ENCODE measurements at places on chromosomes 13 and 19.

- DNase-seq = no peak
Measured at GRCh38 chr13:44317752-44318151, 55.9 kb upstream of the SERP2 start.

- no peak for DNase-seq
Measured at GRCh38 chr19:42467183-42467760, 24.5 kb upstream of the CXCL17 start.

GRCh38 chr13:28268800-28269223 lies 130.5 kb downstream of the PAN3 start:
- DNase-seq = no peak

- DNase-seq = no peak
Measured at GRCh38 chr19:53388904-53389303, 6.0 kb upstream of the ZNF765 start.

DNA sequence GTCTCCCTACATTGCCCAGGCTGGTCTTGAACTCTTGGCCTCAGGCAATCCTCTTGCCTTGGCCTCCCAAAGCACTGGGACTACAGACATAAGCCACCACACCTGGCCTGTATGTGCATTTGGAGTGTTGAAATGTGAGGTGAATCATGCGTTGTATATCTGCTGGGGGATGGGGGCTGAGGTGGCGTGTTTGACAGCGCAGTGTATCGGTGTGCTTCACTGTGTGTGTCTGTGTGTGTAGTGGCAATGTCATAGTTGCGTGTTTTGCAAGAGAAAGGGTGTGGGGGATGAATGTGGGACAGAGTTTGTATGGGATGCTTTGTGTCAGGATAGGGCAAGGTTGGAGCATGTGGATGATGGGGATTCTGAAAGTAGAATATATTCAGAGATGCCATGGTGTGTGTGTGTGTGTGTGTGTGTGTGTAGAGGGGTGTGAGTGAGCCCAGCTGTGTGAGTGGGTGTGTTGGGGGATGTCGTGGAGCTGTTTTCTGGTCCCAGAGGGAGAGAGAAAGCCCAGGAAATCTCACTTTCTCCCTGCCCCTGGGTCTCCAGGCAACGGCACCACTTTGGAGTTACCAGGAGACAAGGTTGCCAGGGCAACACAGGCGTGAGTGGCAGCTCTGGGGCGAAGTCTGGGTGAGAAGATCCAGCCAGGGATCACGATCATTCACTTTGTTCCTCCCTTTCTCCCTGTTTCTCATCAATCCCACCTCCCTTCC lies 1.1 kb upstream of the SWSAP1 start:
- DNase-seq = peak; percentile 55

DNA sequence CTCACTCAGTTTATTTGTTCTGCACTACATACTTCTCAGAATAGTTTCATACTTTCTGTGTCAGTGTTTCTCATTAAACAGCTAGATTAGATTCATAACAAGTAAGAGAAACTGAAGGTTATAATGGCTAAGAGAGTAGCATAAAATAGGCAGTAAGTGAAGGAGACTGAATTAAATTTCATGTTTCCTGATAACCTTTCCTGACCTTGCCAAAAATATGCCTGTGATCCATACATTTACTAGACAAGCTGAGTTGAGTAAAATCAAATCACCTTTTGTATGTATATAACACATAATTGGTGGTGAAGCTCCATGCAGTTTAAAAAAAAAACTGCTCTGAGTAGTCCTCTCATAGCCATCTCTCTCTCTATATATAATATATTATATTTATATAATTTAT lies 545.3 kb upstream of the PCDH20 start:
- no peak for DNase-seq

DNA sequence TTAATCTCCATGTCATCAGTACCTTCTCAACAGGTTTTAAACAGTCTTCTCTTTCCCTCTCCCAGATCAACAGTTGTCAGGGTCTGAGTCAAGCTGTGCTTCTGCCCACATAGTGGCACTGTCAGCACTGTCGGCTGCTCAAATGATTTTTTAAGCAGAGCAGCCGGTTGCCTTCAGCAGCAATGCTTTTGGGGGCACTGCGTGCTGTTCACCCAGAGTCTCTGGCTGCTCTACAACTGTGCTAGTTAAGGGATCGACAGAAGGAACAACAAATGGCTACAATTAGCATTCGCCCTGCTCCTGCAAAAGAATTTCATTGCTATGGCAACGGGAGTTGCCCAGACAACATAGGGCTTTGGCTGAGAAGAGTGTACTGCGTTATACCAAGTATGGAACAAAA lies 412.9 kb downstream of the DIAPH3 start:
- no peak for DNase-seq

DNA sequence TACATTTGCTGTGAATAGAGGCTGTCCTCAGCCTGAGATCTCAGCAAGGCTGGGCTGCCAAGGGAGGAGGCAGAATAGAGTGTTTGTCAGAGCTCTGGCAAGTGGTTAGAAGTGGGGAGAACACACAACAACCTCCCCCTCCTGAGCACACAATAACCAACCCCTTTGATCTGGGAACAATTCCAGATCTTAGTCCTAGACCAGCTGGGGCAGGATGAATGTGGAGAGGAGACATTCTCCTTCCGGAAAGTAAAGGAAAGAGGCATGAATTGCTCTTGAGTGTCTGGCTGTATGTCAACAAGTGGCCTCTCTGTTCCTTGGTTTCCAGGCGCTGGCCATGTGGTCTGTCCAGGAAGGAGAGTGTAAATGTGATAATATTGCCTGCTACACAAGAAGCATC lies 114.9 kb upstream of the TMTC4 start:
- DNase-seq = peak; percentile 96

DNA sequence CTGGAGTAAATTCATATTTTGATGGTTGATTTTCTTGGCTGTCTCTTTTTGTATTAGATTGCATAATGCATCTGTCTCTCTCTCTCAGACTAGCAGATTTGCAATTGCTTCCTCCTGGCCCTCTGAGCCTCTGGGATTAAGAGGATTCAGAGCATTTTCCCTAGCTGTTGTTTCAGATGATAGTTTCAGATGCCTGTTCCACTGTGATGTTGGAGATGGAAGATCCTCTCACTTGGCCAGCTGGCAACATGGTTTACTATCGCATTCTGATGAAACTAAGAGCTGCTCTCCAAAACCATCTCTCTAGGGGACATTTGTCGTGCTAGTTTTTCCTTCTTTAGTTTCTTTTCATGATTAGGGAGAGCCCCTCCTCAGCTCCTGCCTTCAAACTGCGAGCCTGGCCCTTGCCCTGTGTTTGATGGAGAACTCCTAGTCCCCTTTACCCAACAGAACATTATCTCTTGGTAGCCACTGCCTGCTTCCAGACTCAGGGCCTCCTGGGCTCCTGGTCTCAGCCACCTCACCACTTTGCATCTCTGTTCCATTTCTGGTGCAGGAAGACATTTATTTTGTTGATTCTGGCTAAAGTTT lies 244.6 kb downstream of the B3GLCT start:
- no peak for DNase-seq

DNA sequence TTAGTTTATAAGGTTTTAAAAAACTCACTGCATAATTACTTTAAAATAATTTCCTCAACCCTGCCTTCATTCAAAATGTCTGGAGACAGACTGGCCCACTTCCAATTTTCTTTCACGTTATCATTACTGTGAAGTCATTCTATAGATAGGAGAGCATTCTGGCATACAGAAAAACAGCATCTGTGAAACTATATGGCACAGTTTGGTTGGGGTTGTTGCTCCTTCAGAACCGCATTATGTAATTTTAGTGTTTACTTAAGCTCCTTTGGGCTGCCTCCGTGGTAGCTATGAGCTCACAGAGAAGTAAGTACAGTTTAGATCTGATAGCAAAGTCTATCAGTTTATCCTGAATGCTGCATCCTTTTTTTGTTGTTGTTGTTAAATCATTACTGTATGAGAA lies 104.3 kb downstream of the KCNRG start:
- peak; percentile 3 for DNase-seq

GRCh38 chr13:113077953-113078901 lies 27.4 kb upstream of the F7 start:
- DNase-seq = no peak

- DNase-seq = no peak
Measured at GRCh38 chr19:28330831-28331230, 882.1 kb downstream of the UQCRFS1 start.

GRCh38 chr19:17341845-17342244 lies 4.5 kb downstream of the GTPBP3 start:
- DNase-seq = no peak

GRCh38 chr13:75025956-75026355 lies 456.0 kb downstream of the TBC1D4 start:
- DNase-seq = no peak

DNA sequence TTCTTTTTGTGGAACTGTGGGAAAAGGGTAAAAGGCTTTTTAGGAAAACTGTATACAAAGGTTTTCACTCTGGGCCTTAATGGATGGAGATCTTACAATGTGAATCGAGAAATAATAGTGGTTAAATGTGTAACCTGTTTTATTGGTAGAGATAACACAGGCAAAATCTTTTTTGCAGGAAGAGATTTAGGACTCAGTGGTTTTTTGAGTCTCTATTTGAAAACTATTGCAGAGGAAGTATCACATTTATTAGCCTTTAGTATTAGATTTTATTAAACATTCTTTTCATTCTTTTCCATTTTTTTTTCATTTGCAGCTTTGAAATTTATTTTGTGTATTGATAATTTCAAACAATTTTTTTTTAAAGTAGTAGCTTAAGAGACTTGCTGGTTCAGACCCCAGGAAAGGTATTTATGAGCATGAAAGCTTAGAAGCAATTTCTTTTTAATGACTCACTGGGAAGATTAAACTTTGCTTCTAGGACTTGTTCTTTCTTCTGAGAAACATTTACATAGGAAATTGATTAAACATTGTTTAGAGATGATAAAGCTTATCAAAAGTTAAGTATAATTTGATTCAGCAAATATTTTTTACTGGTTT lies 10.5 kb downstream of the KLF5 start:
- no peak for DNase-seq

DNA sequence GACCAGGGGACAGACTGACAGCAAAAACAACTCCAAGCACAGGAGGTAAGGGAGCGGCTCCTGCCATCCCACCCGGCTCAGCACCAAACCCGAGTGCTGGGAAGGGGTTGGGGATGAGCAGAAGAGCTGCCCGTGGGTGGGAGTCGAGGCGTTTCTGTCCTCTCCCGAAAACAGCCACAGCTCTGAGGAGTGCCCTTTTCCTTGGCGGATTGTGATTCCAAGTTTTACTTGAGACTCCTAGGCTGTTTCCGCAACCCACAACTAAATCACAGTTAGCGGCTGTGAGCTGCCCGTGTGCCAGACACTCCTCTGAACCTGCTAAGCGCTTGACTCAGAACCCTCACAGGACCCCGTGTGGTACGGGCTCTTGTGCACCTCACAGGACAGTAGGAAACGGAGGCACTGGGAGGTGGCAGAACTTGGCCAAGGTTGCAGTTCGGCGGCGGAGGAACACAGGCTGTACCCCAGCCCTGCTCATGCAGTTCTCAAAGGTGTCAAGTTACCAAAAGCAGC lies 21.4 kb downstream of the CFAP97D2 start:
- no peak for DNase-seq

DNA sequence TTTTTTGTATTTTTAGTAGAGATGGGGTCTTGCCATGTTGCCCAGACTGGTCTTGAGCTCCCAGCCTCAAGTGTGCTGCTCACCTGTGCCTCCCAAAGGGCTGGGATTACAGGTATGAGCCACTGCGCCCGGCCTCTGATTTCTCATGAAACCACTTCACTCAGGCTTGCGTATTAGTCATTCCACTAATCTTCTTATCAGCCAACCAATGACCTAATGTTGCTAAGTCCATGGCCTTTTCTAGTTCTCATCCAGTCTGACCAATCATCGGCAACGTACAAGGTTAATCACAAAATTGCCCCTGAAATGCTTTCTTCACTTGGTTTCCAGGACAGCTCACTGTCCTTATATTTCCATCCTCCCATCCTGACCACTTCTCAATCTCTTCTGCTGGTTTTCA lies 605.3 kb upstream of the SLC10A2 start:
- DNase-seq = no peak

- no peak for DNase-seq
Measured at GRCh38 chr19:18756896-18757295, 34.2 kb downstream of the COMP start.

GRCh38 chr13:53020764-53021335 lies 7.8 kb upstream of the OLFM4 start:
- DNase-seq = no peak

DNA sequence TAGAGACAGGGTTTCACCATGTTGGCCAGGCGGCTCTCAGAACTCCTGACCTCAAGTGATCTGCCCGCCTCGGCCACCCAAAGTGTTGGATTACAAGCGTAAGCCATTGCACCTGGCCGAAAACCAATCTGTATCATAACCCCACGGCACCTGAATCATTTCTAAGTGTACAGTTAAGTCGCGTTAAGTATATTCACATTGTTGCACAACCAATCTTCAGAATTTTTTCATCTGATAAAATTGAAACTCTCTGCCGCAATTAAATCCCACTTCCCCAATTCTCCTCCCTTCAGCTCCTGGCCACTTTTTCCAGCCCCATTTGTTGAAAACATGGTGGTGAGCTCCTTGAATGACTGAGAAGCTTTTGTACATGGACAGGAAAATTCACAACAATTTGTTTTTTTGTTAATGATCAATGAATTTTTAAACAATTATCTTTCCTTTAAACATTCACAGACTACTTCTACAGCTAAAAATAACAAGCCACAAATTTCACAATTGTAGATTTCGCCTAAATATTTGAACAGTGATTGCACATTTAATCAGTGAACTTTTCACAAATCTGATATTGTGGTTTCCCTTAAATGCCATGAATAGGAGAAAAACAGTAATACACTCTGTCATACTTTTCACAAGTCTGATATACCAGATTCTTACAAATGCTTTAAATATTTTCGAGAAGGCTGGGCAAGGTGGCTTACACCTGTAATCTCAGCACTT lies 13.8 kb downstream of the FGF21 start:
- DNase-seq = no peak

DNA sequence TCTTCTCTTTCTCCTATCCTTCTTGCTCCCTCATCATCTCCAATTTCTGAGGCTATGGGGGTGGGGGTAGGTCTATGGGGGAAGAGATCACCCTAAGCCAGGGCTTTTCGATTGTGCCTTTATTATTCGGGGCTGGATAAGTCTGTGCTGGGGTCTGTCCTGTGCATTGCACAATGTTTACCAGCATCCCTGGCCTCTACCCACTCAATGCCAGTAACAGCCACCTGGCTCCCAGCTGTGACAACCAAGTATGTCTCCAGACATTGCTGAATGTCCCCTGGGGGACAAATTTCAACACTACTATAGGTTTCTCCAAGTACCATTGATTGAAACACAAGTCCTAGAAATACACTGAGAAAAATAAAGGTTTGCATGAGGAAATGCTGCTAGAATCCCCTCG lies 13.2 kb downstream of the CBY2 start:
- no peak for DNase-seq

- no peak for DNase-seq
Measured at GRCh38 chr13:44220948-44221347, 152.7 kb upstream of the SERP2 start.

GRCh38 chr13:49210669-49211068 lies 9.5 kb upstream of the MLNR start:
- no peak for DNase-seq

DNA sequence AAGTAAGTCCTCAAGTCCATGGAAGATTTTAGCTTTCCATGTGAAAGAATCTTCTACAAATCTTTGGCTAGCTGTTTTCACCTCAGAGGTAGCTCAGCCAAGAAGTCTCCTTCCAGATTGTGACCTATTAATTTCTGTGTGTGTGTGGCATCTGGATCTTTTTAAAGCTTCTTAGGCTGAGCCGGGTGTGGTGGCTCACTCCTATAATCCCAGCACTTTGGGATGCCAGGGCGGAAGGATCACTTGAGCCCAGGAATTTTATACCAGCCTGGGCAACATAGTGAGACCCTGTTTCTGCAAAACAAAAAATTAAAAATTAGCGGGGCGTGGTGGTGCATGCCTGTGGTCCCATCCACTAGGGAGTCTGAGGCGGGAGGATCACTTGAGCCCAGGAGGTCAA lies 13.4 kb upstream of the SLC44A2 start:
- no peak for DNase-seq
